ENCODE measurements at places on chromosomes 12 and 14.

DNA sequence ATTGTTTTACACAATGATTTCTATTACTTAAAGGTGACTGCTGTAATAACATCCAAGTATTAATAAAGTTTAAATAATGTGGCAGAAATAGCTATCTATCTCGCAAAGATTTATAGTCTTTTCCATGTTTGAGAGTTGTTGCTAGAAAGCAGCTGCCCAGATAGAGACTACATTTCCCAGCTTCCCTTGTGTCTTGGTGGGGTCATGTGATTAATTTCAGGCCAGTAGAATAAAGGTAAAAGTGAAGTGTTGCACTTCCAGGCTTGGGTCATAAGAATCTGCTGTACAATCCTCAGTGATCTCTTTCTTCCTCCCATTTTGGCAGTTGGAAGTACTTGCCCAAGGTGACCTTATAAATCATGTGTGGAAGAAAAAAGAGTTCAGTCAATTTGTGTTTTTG is 449.7 kb upstream of the USP15 start:
- DNase-seq, result no peak

DNA sequence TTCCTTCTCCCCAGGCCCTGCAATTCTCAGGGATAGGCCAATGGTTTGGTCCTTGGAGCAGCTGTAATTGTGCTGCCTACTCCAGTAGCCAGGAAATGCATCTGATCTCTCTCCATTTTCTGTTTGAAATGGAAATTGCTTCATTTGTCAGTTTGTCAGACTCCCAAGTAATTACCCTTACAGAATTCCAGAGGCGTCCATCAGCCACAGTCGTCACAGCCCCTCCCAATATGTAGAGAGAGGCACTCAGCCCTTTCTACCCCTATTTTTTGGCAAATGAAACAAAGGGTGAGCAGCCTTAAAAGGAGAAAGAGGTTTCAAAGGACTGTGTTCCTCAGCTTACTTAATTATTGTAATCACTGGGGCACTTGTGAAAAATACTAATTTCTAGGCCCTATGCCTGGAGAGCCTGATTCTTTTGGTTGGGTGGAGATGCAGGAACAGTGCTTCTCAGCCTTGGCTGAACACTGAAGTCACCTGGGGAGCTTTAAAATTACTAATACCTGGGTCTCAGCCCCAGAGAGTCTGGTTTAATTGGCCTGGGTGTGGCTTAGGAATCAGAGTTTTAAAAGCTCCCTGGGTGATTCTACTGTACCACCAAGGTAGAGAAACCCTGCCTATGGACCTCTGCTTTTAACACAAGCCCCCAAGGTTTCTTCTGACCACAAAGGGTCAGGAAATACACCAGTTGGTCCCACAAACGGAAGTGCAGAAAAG is 190.0 kb downstream of the EMP1 start:
- no peak for DNase-seq

GRCh38 chr12:10175846-10176636 is 2.8 kb upstream of the TMEM52B start:
- no peak for DNase-seq

DNA sequence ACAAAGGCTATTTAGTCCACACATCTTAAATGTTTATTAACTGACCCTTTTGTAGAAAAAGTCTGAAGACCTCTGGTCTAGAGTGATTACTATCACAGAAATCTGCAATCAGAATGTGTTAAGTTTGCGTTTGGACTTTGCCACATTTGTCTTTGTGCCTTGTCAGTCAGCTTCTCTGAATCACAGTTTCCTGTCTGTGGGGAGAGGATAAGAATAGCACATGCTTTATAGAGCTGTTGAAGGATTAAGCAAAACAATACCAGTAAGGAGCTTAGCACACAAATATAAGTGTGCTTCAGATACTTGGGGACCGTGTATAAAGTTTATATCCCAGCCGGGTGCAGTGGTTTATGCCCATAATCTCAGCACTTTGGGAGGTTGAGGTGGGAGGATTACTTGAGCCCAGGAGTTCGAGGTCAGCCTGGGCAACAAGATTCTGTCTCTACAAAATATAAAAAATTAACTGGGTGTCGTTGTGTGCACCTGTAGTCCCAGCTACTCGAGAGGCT is 63.0 kb upstream of the BTG1 start:
- DNase-seq, result no peak

DNA sequence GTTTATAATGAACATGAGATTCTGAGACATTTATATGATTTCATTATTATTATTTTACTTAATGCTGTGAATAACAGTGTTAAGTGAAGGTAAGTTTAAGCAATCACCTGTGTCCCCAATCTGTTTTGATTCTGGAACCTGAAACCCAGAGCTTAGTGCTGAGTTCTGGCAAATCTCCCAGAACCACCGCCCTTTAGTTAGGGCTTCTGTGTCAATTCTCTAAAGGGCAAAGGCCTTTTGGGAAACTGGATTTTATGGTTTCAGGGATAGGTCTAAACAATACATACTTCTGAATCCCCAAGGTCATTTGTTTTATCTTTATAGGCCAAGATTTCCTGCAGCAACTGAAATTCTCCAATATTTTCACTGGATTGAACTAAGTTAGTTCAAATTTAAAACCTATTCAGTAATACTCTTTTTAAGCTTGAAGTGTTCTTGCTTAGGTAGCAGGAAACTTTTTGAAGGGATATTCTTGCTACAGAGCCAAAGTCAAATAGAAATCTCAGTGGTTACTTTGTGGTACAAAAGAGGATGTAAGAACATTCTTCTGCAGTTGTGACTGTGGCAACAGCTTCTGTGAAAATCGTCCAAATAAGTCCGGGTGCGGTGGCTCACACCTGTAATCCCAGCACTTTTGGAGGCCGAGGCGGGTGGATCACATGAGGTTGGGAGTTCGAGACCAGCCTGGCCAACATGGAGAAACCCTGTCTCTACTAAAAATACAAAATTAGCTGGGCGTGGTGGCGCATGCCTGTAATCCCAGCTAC is 10.0 kb upstream of the PKP2 start:
- DNase-seq, result no peak

- DNase-seq, result no peak
Measured at GRCh38 chr12:117235261-117235660, 45.0 kb upstream of the FBXO21 start.

- no peak for DNase-seq
Measured at GRCh38 chr12:32098112-32098511, 8.5 kb upstream of the BICD1 start.

- no peak for DNase-seq
Measured at GRCh38 chr14:106564058-106564643, 1037.8 kb downstream of the TMEM121 start.

DNA sequence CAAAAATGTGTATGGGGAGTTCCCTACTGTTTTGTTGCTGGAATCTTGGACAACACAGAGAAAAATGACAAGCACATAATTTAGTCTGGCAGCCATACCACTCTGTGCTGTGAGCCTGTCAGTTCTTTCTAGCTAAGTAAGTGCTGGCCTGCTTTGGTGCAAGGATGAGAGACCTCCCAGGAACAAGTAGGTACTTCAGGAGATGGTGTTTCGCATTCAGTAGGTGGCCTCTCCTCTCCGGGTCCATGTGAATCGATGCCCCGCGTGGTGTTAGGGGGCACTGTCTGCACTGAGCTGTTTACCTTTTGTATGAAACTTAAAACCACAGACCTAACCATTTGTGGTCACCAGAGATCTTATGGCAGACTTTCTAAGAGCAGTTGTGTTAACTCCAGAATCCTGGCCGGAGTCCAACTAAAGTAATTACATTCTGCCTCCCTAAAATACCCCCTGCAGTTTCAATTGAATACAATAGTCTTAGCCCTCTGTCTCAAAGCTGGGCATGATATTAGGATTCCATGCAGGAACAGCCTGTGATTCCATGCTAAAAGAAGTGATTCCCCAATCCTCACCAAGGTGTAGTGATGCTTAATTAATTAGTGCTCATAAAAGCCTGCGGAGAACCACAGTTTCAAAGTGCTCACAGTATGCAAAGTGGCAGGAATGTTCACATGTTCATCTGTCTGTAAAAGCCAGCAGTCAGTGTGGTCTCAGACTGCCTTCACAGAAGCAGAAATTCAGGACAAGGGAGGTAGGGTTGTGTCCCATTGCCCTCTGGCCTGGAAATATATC is 64.2 kb downstream of the LLPH start:
- DNase-seq, result no peak

GRCh38 chr14:31965071-31965734 is 111.9 kb upstream of the ARHGAP5 start:
- DNase-seq, result no peak

Measured in anterior cingulate cortex (tissue), 58 donors.